ENCODE measurements at places on chromosomes 4 and X.

DNA sequence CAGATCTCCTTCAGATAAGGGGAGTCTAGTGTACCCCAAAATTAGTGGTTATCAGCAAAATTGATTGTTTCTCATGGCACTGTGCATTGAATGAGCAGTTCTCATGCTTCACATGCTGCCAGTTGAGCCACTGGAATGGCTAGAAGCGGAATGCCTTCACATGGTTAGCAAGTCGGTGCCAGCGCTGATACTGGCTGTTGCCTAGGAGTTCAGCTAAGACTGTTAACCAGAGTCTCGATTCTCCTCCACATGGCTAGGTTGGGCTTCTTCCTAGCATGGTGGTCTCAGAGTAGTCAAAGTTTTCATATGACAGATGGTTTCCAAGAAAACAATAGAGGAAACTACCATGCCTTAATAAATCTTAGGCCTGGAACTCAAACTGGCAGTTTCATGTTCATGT is 12.2 kb downstream of the ANTXR2 start:
- no peak for DNase-seq

- DNase-seq, result no peak
Measured at GRCh38 chrX:149648932-149649331, 17.3 kb upstream of the TMEM185A start.

- peak; percentile 82 for DNase-seq
Measured at GRCh38 chr4:3041192-3042142, 32.9 kb downstream of the HTT-AS start.

- DNase-seq, result no peak
Measured at GRCh38 chr4:103011378-103012025, 8.0 kb downstream of the SLC9B1 start.

DNA sequence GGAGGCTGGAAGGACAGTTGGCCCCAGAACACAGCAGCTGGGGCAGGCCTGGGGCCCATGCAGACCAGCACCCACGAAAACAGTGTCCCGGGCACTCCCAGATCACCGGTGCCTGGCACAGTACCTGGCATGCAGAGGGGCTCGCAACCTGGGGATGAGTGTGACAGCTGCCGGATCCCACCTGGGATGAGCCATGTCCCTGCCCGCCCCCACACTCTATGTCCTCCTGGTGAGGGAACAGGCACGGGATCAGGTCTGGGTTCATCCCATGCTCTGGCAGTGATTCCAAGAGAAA is 22.8 kb upstream of the PPP2R2C start:
- peak; percentile 47 for DNase-seq

- no peak for DNase-seq
Measured at GRCh38 chr4:147840838-147841738, 109.2 kb downstream of the ARHGAP10 start.

DNA sequence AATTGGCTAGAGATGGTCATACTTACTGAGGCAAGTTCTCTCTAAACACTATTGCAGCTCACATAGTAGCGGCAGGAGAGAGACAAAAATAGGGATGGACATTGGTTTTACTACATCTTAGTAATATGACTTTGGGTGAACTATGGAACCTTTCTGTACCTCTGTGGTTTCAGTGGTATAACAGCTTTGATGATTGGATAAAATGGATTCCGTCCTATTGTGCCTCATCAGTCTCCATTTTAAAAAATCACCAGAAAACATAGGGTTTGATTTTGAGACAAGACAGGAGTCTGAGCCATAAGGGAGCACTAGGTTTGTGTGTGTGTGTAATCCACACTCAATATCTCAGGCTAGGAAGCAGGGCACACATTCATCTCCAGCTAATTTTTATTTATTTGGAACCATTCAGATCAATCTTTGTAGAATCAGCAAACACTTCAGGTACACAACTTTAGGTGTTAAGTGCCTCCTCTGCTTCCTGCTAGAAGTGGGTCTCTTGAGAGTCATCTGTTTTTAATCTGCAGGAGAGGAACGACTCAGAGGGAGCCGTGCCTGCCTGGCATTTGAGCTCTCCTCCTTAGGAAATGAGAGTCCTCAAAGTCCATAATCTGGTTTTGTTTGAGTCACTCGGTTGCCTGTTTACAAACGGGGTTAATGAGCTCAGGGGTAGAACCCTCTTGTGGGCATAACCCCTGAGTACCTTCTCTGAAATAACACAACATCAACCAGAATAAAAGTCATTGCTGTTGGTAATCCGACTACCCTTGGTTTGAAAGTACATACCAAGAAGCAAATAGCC is 238.5 kb upstream of the BOD1L1 start:
- DNase-seq, result no peak

GRCh38 chr4:185590982-185591381 is 55.7 kb upstream of the PDLIM3 start:
- DNase-seq, result no peak

DNA sequence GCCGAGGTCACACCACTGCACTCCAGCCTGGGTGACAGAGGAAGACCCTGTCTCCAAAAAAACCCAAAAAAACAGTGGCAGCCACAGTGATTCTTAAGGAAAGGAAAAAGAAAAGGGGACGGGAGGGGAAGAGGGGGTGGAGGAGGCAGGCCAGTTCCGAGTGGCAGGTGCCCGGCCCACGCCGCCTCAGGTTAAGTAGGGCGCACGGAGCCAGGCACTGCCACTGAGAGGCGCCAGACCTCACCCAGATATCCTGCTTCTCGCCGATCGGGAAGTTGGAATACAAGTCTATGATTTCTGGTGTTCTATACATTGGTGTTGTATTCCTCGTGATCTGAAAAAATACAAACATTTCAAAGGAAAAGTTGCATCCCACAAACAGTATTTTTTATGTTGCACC is 35.9 kb downstream of the GAK start:
- no peak for DNase-seq

- no peak for DNase-seq
Measured at GRCh38 chrX:25025615-25026014, 9.8 kb upstream of the ARX start.

- DNase-seq, result no peak
Measured at GRCh38 chrX:19990151-19990555, 708 bp downstream of the BCLAF3 start.

GRCh38 chr4:33715841-33716395 is 2528.4 kb downstream of the ARAP2 start:
- no peak for DNase-seq

DNA sequence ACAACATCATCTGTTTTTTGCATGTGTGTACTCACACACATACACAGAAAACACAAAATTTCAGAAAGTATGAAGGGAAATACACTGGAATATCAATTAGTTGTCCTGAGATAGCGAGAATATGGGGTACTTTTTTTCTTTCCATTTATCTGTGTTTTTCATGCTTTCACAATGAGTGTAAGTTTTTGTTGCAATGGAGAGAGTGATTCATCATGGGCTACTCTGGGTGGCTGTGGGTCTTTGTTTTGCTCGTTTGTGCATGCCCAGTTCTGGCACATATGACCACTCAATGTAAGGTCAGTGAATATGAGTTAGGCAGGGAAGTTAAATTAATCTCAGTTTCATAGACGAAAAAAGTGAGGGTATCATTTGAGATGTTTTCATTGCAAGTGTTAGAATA is 26.9 kb downstream of the XK start:
- DNase-seq, result no peak

GRCh38 chr4:6402566-6403399 is 69.6 kb downstream of the PPP2R2C start:
- no peak for DNase-seq

DNA sequence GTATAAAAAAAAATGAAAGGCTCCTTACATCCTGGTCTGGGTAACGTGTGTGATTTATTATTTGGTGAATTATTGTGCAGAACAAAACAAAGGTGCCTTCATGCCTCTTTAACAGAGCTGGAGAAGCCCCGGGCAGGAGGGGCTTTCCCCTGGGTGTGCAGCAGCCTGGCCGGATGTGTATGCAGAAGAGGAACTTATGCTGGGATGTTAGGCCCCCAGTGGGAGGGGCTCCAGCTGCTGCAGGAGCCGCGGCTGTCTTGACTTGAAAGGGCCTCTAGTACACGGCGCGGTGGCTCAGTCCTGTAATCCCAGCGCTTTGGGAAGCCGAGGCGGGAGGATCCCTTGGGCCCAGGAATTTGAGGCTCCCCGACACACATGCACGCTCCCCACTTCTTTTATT is 16.0 kb downstream of the CCNQ start:
- no peak for DNase-seq

- no peak for DNase-seq
Measured at GRCh38 chrX:131264053-131264452, 25.1 kb downstream of the IGSF1 start.

GRCh38 chr4:17865866-17866363 is 55.1 kb downstream of the NCAPG start:
- DNase-seq, result no peak
